ENCODE measurements at places on chromosomes 3 and 15.

GRCh38 chr3:182473191-182473710 is 320.1 kb upstream of the ATP11B start:
- DNase-seq: no peak

DNA sequence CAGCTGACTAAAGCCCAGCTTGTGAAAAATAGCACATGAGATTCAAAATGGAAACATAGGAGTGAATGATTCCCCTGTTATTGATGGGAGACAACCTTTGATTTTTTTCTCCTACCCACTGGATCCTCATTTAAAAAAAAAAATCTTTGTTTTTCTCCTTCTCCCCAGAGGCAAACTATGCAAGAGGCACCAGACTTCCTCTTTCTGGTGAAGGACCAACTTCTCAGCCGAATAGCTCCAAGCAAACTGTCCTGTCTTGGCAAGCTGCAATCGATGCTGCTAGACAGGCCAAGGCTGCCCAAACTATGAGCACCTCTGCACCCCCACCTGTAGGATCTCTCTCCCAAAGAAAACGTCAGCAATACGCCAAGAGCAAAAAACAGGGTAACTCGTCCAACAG is 2.6 kb downstream of the CACNA1D start:
- no peak for DNase-seq

DNA sequence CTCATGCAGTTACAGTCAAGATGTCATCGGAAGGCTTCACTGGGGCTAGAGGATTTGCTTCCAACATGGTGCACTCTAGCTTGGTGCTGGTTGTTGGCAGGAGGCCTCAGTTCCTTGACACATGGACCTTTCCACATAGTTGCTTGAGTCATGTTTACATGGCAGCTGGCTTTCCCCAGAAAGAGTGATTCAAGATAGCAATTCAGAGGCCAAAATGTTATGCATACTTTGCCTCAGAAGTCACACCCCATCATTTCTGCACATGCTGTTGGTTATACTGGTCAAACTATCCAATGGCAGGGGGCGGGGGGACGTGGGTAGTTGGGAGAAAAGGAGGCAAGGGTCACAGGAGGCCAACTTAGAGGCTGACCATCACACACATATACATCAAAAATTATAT is 58.7 kb downstream of the FOXB1 start:
- no peak for DNase-seq

- no peak for DNase-seq
Measured at GRCh38 chr3:98583766-98584165, 9.6 kb downstream of the CPOX start.

DNA sequence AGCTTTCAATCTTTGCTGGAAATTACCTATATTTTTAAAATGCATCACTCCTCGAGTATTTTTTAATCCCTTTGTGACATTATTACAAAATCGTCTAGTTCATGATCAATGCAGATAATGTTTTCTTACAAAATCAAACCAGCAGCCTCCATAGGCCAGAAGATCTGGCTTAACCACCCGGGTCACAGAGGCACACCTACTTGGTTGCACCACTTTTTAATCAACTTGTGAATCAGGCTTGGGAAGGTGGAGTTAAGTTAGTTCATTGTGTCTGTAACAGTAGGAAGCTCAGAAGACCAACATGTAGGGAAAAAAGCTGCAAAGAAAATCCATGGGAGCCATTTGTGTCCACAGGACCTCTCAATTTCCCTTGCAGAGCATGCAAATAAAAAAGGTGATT is 148.0 kb downstream of the TP63 start:
- no peak for DNase-seq

GRCh38 chr3:179867961-179868360 is 168.8 kb downstream of the PEX5L start:
- no peak for DNase-seq

DNA sequence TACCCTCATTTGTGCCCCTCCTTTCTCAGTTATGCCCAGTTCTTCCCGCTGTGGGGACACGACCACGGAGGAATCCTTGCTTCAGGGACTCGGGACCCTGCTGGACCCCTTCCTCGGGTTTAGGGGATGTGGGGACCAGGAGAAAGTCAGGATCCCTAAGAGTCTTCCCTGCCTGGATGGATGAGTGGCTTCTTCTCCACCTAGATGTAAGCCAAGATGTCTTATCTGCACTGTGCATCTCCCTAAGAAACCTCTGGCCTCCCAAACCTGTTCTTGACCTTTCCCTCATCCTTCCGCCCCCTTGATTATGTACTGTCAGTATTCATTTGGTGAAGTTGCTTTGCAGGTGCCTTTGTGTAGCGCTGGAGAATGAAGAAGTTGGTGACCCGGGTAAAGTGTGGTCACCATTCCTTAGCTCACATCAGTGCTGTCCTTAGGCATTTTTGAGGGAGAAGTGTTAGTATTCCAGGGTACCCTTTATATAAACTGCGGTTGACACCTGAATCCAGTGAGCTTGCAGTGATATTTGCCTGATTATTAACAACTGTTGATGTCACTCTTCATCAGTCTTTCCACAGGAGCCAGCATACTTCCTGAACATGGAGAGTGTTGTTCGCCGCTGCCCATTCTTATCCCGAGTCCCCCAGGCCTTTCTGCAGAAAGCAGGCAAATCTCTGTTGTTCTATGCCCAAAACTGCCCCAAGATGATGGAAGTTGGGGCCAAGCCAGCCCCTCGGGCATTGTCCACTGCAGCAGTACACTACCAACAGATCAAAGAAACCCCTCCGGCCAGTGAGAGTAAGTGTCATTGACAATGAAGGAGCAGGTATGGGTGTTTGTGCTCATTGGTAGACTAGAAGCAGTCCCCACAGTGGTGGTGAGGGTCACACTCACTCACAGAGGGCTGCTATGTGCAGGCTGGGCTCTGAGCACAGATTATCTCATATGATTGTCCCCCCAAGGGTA is 966 bp downstream of the ALAS1 start:
- no peak for DNase-seq

DNA sequence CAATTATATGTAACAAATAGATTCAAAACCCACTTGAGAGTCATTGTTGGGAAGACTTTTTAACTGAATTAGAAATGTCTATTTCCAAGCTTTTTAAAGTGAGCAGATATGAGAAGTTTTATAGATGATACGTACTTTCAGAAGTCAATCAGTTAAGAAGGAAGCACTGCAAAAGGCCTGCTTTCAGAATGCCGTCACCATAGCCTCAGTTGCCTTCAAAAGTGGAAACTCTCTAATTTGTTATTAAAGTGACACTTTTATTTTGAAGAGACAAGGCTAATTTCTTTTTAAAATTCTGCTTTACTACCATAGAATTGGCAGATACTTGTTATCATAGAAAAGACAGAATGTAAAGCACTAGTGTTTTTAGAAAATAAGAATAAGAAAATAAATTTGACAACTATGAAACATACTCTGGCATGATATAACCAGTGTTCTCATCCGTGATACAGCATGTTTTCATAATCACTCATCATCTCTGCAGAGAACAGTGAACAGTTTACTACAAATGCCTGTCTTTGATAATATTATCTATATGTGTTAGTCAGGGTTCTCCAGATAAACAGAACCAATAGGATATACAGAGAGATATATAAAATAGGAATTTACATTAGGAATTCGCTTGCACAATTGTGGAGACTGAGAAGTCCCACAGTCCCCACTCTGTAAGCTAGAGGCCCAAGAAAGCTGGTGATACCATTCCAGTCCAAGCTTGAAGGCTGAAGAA is 7.0 kb upstream of the PLD1 start:
- DNase-seq: no peak

DNA sequence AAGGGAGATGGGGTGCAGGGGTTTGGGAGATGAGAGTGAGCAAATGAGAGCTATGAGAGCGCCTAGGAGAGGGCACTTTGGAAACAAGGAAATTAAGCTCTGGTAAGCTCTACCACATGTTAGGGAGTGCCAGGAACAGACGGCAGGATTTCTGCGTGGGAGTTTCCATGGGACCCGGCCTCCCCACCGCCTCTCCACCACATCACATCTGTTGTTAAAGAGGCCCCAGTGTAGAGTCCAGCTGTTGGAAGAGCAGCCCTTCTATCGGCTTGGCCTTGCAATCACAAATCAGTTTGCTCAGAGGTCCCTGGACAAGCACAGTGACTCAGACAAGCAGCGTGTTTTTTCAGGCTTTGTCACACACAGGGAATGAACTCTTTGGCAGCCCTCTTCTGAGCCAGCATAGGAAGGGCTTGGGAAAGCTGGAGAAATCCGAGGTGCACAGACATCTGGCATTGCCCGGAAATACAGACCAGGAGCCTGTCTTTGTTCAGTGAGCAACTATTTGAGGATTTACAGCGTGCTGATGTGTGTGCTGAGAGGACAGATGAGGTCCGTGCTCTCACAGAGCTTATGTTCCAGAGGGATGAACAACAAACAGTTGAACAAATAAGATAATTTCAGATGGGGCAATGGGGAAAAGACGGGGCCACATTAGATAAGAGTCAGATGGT is 370.6 kb upstream of the PROK2 start:
- no peak for DNase-seq

- no peak for DNase-seq
Measured at GRCh38 chr3:176870451-176870850, 326.8 kb downstream of the TBL1XR1 start.

DNA sequence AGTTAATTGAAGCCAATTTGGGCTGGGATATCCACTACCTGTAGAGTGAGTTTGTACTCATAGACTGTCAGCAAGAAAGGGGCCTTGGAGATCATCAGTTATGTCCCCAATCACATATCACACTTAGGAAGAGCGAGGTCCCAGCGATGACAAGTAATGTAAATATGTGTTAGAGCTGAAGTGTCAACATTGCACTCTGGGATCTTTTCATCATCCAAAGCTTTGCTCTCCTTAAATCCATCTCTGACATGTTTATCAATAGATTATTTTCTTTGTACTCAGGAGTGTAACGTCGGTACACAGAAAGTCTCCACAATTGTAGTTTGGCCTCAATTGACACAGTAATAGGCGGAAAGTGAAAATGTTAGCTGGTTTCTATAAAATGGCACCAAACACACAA is 113.7 kb upstream of the TPRG1 start:
- no peak for DNase-seq

DNA sequence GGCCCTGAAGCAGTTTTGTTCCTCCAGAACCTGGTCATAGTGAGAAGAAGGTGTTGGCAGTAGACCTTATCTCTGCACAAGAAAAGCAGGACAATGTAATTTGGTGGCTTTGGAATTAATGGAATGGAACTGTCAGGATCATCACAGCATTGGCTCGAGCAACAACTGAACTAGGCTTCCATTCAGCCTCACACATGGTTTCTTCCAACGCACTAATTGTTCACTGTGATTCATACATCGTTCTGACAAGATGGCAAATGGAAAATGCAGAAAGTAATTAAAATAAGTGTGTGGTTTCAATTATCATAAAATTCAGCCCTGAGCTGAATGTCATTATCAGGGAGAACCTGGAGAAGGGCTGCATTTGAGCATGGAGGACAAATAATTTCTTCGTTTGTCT is 80.6 kb downstream of the MFSD1 start:
- no peak for DNase-seq

DNA sequence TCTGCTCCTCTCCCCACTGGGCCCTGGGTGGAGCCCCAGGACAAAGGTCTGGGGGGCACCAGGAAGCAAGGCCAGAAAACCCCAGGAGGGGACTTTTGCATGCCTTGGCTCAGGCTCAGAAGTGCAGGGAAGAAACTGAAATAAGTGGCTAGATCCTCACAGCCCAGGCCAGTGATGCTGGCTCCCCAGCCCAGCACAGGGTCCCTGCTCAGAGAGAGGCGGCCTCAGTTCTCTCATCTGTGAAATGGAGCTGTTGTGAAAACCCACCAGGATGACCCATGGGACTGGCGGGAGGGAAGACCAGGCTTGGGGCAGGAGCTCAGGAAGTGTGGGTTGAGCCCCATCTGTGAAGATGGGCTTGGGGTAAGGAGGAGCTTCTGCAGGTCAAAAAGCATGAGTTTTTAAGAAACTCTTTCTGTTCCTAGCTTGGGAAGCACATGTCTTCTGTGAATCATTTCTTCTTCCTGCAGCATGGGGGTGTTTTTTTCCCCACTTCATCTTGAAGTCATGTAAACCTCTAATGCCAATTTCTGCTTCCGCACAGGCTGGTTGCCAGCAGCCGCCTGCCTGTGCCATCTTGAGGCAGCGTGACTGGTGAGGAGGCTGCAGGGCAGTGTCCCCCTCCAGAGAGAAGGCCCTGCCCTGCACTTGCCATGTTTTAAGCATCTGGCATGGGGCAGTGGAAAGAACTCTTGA is 118.6 kb downstream of the SMAD6 start:
- DNase-seq: no peak

DNA sequence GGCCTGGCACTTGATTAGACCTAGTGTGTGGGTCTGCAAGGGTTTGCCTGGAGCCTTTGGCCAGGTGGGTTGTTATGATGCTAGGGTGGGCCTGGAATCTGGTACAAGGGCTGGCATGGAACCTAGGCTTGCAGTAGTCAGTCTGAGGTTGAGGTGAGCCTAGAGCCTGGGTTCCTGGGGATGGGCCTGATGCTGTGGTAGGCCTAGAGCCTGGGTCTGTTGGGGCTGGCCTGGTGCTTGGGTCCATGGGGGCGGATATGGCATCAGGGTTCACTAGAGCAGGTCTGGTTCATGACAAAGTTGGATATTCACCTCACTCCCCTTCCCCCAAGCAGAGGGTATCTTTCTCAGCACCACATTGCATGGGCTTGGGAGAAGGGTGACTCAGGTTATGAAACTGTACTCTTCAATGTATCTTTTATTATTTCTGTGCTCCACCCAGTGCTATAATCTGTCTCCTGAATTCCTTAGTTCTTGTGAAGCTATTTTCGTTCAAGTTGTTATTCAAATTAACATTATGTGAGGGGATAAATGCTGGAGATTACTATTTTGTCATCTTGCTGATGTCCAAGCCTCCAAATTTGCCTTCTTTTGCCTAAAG is 274.4 kb downstream of the NFKBIZ start:
- DNase-seq: no peak

DNA sequence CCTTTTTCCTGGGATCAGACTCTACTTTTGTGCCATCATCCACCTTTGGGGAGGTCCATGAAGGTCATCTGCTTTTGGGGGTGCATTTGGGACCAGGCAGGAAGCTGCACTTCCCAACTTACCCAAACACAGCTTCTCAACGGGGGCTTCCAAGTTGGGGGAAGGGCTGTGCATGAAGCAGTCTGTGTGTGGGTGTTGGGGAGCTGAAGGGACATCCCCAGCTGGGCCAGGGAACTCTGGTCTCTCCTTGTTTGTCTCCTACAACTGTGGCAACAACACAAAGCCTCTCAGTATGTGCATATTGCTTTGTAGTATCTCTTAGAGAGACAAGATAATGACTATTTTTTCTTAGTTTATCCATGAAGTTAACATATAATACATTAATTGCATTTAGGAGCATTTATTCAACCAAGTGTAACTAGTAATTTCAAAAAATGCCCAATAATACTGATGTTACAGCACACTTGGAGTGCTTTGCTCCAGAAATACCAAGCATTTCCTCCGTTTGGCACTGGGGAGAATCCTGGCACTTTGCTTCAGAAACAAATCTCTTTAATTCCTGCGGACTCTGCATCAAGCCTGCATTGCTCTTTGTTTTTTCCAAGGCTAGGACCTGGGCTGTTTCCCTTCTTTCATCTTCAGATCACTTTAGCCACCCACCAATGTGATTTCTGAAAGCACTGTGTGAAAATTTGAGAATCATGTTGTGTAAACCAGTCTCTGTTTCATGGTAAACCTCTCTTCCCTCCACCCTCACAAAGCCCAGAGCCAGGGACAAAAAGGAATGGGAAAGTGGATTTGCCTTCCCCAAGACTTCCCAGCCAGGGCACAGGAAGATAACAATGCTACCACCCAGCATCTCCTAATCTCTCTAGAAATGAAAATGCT is 126.2 kb upstream of the PFN2 start:
- DNase-seq: no peak

GRCh38 chr3:108430540-108430939 is 79.9 kb downstream of the MYH15 start:
- DNase-seq: no peak

All from CD4-positive, alpha-beta T cell treated with Interleukin-21 for 1 hour (primary cell).